AG04449 (cell line): ENCODE measurements at places on chromosomes 16 and 17.

- no peak for DNase-seq
These were observed 29.8 kb downstream of the ZC3H18 start for GRCh38 chr16:88599825-88600538.

DNA sequence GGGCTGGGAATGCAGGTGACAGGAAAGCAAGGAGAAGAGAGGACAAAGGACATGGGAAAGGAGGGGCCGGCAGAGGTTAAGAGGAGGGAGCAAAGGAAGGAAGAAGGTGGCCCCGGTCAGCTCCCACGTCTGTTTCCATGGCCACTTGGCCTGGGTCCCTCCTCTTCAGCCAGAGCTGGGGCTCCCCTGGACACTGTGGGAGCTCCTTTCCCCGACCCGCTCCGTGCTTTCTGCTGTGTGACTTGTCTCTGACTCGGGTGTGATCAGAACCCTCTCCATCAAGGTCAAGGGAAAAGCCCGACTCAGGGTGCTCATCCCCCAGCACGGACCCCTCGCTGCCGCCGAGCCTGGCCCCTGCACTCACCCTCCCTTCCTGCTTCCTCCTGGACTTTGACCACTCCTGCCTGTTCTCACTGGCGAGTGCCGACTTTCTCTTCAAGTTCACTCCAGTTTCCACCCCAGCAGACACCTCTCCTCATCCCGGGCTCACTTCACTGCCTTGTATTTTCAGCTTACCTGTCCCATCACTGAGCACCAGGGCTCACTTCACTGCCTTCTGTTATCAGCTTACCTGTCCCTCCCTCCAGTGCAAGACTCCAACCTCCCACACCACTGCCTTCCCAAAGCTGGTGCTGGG lies 61.2 kb downstream of the MEAK7 start:
- no peak for DNase-seq

GRCh38 chr16:87304951-87305350 lies 12.2 kb downstream of the C16orf95 start:
- DNase-seq: no peak

DNA sequence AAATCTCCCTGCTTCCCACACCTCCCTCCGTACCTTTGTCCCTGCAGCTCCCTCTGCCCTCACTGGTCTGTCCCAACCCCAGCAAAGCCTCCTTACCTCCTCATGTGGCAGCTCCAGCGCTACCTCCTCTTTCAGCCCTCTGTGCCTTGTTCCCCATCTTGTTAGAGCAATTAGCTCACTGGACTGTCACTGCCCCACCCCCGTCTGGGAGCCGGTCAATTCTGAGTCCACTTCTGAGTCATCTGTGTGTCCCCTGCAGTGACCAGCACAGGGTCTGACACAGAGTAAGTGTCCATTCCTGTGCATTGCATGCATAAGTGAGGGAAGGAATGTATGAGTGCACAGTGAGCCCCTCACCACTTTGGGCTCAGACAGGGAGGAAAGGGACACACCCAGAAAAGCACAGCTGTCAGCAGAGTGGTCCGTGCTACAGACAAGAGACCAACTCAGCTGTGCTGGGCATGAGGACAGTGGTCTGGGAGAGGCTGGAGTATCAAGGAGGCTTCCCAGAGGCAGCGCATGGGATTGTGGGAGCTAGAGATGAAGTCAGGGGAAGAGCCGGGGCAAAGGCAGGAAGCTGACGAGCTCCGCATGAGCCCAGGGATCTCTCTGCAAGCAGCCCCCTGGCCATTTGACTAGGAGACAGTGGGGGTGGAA lies 45.9 kb downstream of the PITPNM3 start:
- no peak for DNase-seq
